ENCODE measurements at places on chromosomes 2 and 18.
A peak's percentile ranks its signal among the peaks of the same experiment; 100 is the strongest.

- no peak for DNase-seq
Measured at GRCh38 chr18:31248783-31249521, 69.0 kb upstream of the DSG1 start.

- DNase-seq: peak; percentile 4
Measured at GRCh38 chr2:45964223-45964841, 312.9 kb downstream of the PRKCE start.

GRCh38 chr18:2901423-2901985 is 54.7 kb downstream of the EMILIN2 start:
- no peak for DNase-seq

DNA sequence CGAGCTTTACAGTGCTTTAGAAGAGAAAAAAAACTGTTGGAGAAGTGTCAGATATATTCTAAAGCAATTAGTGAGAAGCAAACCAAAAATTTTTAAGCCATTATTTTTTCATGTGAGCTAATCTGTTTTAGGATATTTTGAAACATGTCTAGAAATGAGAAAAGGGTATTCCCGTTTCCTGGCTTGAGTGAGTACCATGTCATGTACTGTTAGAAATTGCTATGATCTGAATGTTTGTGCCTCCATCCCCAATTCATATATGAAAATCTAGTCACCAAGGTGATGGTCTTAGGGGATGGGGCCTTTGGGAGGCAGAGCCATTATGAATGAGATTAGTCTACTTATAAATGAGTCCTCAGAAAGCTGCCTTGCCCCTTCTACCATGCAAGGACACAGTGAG is 493.3 kb upstream of the GCFC2 start:
- DNase-seq: no peak

- DNase-seq: no peak
Measured at GRCh38 chr2:25293958-25294562, 47.7 kb downstream of the DNMT3A start.

- no peak for DNase-seq
Measured at GRCh38 chr2:44932079-44932478, 9.4 kb upstream of the SIX3 start.

DNA sequence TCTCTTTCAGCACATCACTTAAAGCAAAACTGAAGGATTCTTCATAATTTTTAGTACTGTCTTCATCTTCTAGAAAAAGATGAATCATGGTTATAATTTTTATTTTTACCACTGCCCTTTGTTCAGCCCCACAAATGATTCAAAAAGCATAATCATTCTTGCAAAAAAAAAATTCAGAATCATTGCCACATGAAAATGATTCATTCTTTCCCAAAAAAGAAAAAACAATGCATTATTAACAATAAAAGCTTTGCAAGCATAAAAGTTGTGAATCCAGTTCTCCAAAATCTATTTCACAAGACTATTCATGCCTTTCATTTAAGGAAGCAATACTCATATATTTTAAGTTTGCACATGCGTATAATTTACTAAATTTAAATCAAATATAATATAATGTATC is 204.8 kb downstream of the RBM43 start:
- DNase-seq: no peak
